NCI-H524 (cell line): ENCODE measurements at places on chromosomes 7 and 10.
A peak's percentile ranks its signal among the peaks of the same experiment; 100 is the strongest.

GRCh38 chr10:82918022-82918421 is 1043.0 kb downstream of the NRG3 start:
- no peak for DNase-seq

DNA sequence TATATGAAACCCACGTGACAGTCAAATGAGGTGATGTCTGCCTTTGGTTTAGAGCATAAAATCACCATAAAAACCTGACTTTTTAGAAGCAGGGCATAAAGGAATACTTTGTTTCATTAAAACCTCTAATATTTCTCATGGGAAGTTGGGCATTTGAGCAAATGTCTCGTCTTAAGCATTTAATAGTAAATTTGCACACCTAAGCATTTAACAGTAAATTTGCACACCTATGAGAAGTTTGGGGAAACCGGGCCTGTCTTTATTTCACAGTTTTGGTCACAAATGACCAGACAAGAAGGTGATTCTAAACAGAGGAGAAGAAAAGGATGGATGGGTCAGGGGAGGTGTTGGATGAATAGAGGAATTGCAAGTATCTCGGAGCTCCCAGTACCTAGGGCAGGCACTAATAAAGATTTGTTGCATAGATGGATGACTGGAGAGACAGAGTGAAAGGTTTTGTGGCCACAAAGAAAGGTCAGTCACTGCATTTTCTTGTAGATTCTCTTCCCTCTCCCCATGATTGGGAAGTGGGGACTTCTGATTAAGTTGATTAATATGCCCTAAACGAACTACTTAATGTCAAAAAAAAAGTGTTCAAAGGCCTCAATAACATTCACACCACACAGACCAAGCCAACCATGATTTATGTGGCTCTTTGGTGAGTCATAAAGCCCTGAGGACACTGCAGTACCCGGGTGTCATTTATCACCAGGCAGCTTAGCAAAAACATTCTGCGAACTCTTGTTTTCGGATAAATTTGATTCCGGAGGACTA is 158.2 kb downstream of the SPAG6 start:
- DNase-seq: no peak

- DNase-seq: no peak
These were observed 31.0 kb downstream of the DENND2A start for GRCh38 chr7:140609646-140610045.

- DNase-seq: no peak
These were observed 996.4 kb upstream of the AUTS2 start for GRCh38 chr7:68601826-68602225.

- DNase-seq: peak; percentile 44
These were observed 6.6 kb downstream of the SFRP5 start for GRCh38 chr10:97765201-97765600.

- peak; percentile 62 for DNase-seq
These were observed 248.9 kb downstream of the COBL start for GRCh38 chr7:51067757-51068156.

- DNase-seq: no peak
These were observed 36.7 kb downstream of the BTBD16 start for GRCh38 chr10:122307669-122308416.

GRCh38 chr7:29090836-29091601 is 55.3 kb downstream of the CPVL start:
- peak; percentile 33 for DNase-seq

GRCh38 chr7:16571941-16572340 is 45.3 kb downstream of the LRRC72 start:
- DNase-seq: no peak

GRCh38 chr7:111796671-111797070 is 234.4 kb upstream of the IMMP2L start:
- DNase-seq: no peak

- no peak for DNase-seq
These were observed 142.4 kb downstream of the DIP2C start for GRCh38 chr10:546971-547590.

DNA sequence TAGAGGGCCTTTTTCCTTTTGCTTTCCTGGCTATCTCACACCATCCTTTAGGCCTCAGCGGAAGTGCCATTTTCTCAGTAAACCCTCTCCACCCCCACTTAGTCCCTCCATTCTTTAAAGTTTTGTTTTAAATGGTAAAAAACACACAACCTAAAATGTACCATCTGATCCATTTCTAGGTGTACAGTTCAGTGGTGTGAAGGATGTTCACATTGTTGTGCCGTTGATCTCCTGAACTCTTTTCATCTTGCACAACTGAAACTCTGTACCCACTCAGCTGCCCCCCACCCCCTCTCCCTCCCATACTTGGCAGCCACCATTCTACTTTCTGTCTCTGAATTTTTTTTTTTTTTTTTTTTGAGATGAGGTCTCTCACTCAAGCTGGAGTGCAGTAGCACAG is 52.2 kb downstream of the SNX10 start:
- no peak for DNase-seq
